ENCODE measurements at places on chromosomes 7 and 10. TPM values are rescaled to one million over a fixed set of nuclear protein-coding genes. Genes with fewer than 3 reads are reported as not detected.

- DNase-seq = peak; percentile 31
Measured at GRCh38 chr10:1611936-1612550, 125.3 kb downstream of the ADARB2 start.

DNA sequence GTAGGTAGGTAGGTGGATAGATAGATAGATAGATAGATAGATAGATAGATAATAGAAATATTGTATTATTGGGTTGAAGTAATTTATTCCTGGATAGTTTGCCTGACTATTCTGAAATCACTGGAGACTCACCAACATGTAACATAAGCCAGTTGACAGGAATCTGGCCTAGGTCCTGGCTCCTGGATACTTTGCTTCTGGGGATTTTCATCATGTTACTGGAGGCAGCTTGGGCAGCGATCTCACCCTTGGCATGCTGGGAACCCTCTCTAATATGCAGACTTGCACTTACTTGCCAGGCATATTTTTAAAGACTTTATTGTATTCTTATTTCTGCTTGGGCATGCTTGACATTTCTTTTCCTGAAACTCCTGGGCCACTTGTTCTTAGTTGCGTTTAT, 709.1 kb upstream of the FZD8 start:
- no peak for DNase-seq

LBX1 gene
- not detected for total RNA-seq

GRCh38 chr7:33873981-33874750, 31.2 kb upstream of the BMPER start:
- no peak for DNase-seq

NODAL gene
- total RNA-seq = not detected
